ENCODE measurements at places on chromosomes 3 and 15. TPM values are rescaled to one million over a fixed set of nuclear protein-coding genes. Genes with fewer than 3 reads are reported as not detected.

- no peak for DNase-seq
These were observed 79.7 kb downstream of the DZIP3 start for GRCh38 chr3:108669208-108669607.

DNA sequence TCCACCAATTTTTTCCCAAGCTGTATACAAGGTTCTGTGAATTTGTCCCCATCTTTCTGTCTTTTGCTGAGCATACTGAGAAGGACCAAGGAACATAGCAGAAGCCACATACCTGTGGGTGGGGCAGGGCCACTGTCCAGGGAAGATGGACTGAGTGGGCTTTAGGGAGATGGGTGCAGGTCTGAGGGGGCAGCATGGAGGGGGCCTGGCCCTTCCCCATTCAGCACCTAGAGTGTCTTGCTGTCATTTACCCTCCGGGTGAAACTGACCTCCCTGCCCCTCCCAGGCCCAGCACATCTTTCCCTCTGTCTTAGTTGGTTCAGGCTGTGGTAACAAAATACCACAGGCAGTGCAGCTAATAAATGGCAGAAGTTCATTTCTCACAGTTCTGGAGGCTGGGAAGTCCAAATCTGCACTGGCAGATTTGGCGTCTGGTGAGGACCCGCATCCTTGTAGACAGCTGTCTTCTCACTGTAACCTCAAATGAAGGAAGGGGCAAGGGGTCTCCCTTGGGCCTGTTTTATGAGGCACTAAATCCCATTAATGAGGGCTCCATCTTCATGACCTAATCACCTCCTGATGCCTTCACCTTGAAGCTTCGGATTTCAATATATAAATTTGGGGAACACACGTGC is 180.0 kb upstream of the SMAD3 start:
- DNase-seq: no peak

DNA sequence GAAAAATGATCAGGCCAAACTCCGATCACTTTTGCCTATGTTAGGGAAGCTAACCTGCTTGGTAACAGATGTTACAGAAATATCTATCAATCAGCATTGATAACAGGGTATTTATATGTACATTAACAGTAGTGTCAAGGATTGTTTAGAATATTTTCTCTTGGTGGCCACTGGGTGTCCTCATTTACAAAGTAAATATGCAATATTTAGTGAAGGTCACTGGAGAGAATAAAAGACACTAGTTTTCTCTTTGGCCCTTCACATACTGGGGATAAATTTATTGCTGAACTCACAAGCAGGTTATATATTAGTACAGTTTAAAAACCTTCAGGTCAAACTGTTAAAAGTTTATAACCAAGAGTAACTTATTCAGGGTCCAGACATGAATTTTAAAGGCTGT is 69.0 kb downstream of the TIGIT start:
- DNase-seq: peak; percentile 50

- DNase-seq: no peak
These were observed 15.5 kb downstream of the SRPRB start for GRCh38 chr3:133820889-133821675.

GRCh38 chr15:33757516-33758232 is 210.6 kb upstream of the CHRM5 start:
- no peak for DNase-seq

GRCh38 chr15:31111091-31111647 is 9.6 kb upstream of the TRPM1 start:
- DNase-seq: no peak

DNA sequence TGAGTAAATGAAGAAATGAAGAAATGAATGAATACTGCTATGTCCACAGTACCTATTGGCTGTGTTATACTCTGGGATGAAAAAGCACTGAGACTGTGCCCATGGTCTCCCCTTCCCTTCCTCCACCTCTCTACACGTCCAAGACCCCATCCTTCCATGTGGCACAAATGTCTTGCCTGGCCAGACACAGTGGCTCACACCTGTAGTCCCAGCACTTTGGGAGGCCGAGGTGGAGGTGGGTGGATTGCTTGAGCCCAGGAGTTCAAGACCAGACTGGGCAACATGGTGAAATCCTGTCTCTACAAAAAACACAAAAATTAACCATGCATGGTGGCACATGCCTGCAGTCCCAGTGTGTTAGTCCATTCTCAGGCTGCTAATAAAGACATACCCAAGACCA is 200.1 kb downstream of the FAM43A start:
- DNase-seq: no peak

- no peak for DNase-seq
These were observed 279.7 kb upstream of the GOLGA6L4 start for GRCh38 chr15:83955806-83956265.

GRCh38 chr15:72229076-72229946 is 1.7 kb downstream of the PKM start:
- no peak for DNase-seq

GRCh38 chr15:64806509-64806908 is 18.9 kb downstream of the PIF1 start:
- DNase-seq: no peak

DNA sequence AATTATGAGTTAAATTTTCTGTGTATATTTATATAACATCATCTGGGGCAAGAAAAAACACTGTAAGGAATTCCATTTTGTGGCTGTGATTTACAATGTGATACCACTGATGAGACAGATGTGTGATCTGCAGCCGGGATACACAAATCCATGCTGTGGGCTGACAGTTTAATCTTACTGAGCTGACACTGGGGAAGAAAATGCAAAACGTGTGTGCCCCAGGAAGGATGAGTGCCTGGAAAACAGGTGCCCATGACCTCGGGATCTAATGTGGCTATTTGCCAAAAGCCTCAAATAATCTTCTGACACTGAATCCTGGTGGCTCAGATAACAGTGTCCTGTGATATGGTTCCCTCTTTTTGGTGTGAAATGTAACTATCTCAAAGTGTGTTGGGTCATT is 10.5 kb downstream of the MYRIP start:
- no peak for DNase-seq

DNA sequence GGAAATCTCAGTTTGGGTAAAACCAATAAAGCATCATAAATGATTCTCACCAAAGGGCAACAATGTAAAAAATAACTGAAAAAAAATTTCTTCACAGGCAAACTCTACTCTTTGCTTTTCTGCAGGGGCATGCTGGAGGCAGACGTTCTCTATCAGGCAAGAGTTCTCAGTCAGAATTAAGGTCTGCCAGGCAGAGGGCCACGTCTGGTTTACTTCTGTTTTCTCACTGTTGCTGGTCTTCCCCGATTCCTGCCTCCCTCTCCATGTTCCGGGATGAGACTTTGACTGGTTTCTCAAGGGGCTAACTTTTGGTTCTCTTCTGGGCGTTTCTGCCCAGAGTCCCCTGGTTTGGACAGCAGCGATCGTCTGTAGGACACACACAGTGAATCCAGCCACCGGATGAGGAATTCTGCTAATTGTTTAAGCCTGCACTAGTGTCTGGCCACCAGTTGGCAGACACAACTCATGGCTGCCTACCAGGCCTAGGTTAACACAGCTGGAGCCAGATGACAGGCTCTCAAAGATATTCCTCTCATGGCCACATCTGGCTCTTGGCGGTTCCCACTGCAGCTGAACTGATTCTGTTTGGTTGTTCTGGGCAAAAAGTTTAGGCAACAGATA is 273.1 kb downstream of the FOXP1 start:
- DNase-seq: no peak

- no peak for DNase-seq
These were observed 14.4 kb downstream of the TMPRSS7 start for GRCh38 chr3:112048911-112049310.

The TUSC7 gene
- total RNA-seq: not detected

The SI gene
- total RNA-seq: 0.18 TPM

The FGD5 gene
- 4.7 TPM for total RNA-seq
